ENCODE measurements at places on chromosomes 13 and 19. TPM values are rescaled to one million over a fixed set of nuclear protein-coding genes. Genes with fewer than 3 reads are reported as not detected.

PRSS57 gene
- total RNA-seq = not detected

MBD3L5 gene
- not detected for total RNA-seq

- DNase-seq = no peak
Observed at GRCh38 chr19:41495589-41495988, 52.6 kb downstream of the ERICH4 start.

- DNase-seq = no peak
Observed at GRCh38 chr19:56687031-56687430, 15.5 kb upstream of the ZNF835 start.

DNA sequence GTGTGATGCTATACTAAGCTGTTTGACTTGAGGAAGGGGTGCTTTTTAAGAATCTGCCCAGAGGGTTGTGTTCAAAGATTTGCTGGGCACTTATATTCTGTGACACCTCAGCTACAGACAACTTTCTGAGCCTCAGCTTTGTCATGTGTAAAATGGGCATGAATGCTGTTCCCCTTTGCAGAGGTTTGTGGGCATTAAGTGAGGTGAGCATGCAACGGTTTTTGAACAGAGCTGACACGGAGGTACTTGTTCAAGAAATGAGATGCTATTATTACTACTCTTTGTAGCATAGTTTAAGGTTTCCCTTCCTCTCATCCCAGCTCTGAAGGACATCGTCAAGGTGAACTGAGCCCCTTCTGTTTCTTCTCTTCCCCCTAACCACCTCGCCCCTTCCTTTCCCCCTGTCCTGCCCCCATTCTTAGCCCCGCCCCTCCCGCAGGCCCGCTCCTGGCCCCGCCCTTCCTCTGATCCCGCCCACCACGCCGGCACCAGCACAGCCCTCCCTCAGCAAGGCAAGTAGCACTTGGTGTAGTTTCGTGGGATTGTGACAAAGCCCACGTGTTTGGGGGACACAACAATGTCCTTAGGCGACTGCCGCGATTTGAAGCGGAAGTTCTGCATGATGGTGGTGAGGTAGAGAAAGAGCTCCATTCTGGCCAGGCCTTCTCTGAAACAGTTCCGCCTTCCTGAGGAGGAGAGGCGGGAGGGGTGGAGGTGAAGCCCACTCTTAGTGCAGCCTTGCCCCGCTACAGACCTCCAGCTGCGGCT lies 26.1 kb upstream of the CYP2A7 start:
- no peak for DNase-seq
